NCI-H187 (cell line): ENCODE measurements at places on chromosomes 6 and 20.
A peak's percentile ranks its signal among the peaks of the same experiment; 100 is the strongest.

- no peak for DNase-seq
These were observed 2.0 kb downstream of the XKR7 start for GRCh38 chr20:31969991-31970390.

DNA sequence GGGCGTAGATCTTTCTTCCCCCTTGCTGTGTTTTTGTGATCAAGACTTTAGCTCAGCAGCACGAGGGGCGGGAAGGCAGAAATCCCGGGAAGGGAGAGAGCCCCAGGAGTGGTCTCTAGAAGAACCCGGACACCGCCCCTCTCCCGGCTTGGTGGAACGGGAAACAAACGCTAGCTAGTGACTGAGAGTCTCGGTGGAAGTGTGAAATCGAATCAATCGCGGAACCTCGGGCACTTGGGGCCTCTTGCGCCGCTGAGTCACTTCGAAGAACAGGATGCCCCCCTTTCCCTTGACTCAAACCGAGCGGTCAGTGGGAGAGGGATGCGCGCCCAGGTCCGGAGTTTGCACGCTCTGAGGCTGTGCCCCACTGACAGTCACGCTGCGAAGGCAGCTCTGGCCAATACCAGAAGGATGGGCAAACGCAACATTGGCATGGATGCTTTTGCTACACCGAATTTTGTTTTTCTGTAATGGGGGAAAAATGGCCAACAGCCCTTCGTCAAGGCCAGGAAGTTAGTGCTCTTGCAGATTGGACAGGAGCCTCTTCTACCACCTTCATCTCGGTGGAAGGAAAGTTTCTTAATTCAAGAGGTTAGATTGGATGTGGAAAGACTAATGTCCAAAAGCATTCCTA is 1.6 kb upstream of the OLIG3 start:
- DNase-seq, result no peak

GRCh38 chr20:41738604-41739206 is 120.5 kb upstream of the CHD6 start:
- DNase-seq, result peak; percentile 18

- DNase-seq, result no peak
These were observed 102.3 kb downstream of the HTR1B start for GRCh38 chr6:77361018-77361417.

- no peak for DNase-seq
These were observed 13.3 kb downstream of the ZCCHC3 start for GRCh38 chr20:310645-311044.

GRCh38 chr6:40743690-40744446 is 156.7 kb upstream of the LRFN2 start:
- DNase-seq, result no peak

DNA sequence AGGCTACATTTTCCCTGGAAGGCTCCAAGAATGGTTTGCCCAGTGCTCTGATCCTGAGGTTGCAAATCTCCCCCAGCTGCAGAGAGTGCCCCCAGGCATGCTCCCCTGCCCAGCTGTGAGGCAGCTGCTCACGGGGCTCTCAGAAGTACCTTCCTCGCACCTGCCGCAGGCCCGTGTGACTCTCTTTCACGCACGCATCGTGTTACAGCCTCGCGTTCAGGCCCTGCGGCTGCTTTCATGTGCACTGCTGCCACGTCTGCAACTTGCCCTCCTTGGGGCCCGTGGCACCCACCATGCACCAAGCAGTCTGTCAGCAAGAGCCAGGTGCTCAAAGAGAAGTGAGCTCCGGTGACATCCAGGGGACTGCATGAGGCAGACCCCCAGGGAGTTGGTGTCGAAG is 28.6 kb upstream of the SPO11 start:
- no peak for DNase-seq

DNA sequence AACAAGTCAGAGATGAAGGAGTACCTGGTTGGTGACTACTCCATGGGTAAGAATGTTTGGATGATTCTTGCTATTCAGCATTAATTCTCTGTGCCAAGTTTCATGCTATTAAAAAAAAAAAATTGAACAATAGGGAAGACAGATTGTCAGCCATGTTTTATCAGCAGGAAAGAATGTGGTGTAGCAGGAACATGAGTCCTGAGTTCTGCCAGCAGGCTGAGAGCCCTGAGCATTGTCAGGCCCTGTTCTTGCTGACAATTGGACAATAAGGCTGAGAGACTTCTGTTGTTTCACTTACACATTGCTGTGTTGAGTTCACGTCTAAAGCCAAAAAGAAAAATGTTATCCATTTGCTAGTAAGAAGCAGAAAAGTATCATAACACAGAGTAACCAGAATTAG is 70.4 kb upstream of the SMIM28 start:
- no peak for DNase-seq

DNA sequence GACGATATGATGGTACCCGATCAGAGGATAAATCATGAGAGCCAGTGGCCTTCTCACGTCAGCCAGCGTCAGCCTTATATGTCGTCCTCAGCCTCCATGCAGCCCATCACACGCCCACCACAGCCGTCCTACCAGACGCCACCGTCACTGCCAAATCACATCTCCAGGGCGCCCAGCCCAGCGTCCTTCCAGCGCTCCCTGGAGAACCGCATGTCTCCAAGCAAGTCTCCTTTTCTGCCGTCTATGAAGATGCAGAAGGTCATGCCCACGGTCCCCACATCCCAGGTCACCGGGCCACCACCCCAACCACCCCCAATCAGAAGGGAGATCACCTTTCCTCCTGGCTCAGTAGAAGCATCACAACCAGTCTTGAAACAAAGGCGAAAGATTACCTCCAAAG is 122.2 kb downstream of the TMEM242 start:
- DNase-seq, result no peak

GRCh38 chr20:38842026-38842425 is 36.5 kb downstream of the PPP1R16B start:
- DNase-seq, result no peak

DNA sequence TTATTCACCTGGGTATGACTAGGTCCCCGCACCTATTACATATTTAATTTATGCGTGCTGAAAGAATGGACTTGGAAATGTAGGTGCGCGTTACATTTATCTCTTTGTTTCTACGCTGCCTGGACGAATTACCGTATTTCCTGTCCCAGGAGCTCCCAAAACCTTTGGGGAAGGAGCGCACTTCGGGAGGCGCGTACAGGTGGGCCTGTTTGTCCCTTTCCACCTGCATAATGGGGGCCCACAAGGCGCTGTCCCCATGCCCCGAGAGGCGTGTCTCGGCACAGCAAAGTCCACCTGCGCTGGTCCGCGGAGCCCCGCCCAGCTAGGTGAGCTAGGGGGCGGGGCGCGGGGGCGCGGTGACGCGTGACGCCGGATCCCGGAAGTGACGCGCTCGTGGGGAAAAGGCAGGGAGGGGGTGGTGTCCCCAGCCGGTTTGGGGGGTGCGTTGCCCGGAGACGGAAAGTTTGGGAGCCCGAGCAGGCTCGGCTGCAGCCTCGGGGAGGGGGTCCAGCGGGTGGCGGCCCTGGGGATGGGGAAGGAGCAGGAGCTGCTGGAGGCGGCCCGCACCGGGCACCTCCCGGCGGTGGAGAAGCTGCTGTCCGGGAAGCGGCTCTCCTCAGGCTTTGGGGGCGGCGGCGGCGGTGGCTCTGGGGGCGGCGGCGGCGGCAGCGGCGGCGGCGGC is at the start of gene ANKS1A:
Gene ANKS1A, plus strand, starts transcription at position 382 of the 682 bp plus-strand sequence. Its CDS starts 148 bp downstream, at position 530.
- DNase-seq, result peak; percentile 34

GRCh38 chr6:29519291-29520010 is 31.7 kb upstream of the MAS1L start:
- DNase-seq, result no peak

DNA sequence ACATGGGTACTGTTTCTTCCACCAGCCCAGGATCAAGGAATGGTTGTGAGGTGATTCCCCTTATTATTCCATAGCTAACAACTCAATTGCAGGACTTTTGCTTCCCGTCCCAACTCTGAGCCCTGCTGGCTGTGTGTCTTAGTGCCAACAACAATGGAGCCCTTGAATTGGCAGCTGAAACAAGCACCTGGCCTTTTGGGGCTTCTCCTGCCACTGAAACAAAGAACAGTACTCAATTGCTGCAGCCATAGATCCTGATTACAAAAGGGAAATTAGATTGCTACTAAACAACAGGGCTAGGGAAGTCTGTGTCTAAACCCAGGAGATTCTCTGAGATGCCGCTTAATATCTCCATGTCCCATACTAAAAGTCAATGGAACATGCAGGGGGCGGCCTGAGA is 61.3 kb upstream of the CARMIL1 start:
- no peak for DNase-seq

DNA sequence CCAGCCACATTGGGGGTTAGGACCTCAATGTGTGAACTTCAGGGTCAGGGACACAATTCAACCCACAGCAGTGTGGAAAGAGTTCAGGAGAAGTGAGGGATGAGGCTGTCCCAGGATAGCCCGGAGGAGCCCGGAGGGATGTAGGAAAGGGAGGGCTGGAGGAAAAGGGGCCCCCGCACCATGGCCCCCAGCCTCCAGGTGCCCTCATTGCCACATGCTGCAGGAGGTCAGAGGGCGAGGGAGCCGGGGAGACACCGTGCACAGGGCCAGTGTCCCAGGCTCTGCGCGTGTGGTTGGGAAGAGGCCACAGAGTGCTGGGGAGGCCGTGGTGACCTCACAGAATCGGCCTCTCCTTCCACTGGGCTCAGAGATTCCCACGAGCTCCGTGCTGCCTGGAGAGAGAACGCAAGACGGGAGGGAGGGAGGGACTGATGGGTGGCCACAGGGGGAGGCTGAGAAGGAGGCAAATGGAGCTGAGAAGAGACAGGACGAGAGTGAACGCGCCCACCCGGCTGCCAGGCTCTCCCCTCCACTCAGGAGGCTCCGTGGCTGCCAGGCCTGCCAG is 215.1 kb downstream of the DLL1 start:
- DNase-seq, result no peak

GRCh38 chr6:21504790-21505189 is 88.8 kb upstream of the SOX4 start:
- no peak for DNase-seq
